ENCODE measurements at places on chromosomes 5 and 9. TPM values are rescaled to one million over a fixed set of nuclear protein-coding genes. Genes with fewer than 3 reads are reported as not detected.

The CDC20B gene
- not detected for polyA plus RNA-seq

The ABLIM3 gene
- polyA plus RNA-seq: 23.8 TPM

The ADAMTS2 gene
- 0.83 TPM for polyA plus RNA-seq

The CCNI2 gene
- polyA plus RNA-seq: not detected

The PCDHA9 gene
- polyA plus RNA-seq: 0.01 TPM

The GRM6 gene
- not detected for polyA plus RNA-seq

The LCN15 gene
- 0.14 TPM for polyA plus RNA-seq

The TNFSF15 gene
- polyA plus RNA-seq: 0.03 TPM

The ENTPD2 gene
- 0.29 TPM for polyA plus RNA-seq

The SLC22A5 gene
- 93.7 TPM for polyA plus RNA-seq

The IFNA21 gene
- not detected for polyA plus RNA-seq

The MYO10 gene
- 10.9 TPM for polyA plus RNA-seq

The CCL28 gene
- 0.07 TPM for polyA plus RNA-seq

The PIP5KL1 gene
- not detected for polyA plus RNA-seq

The LCN2 gene
- polyA plus RNA-seq: 0.69 TPM

The CSF1R gene
- 1.6 TPM for polyA plus RNA-seq

The ZFP2 gene
- polyA plus RNA-seq: 1.5 TPM

The OR1Q1 gene
- polyA plus RNA-seq: not detected

The RAD17 gene
- polyA plus RNA-seq: 6.8 TPM

The PLK2 gene
- 5.4 TPM for polyA plus RNA-seq

The HTR4 gene
- 0.01 TPM for polyA plus RNA-seq

The TRIM23 gene
- 21.5 TPM for polyA plus RNA-seq

The TLR4 gene
- 1.5 TPM for polyA plus RNA-seq

The PCDHB9 gene
- polyA plus RNA-seq: 0.09 TPM

The MTAP gene
- polyA plus RNA-seq: 8.6 TPM

The GNAQ gene
- polyA plus RNA-seq: 26.3 TPM

The NDST1 gene
- polyA plus RNA-seq: 11.0 TPM

The ARSI gene
- not detected for polyA plus RNA-seq

The SEMA6A gene
- 1.5 TPM for polyA plus RNA-seq

The WDR31 gene
- 2.7 TPM for polyA plus RNA-seq

The BTNL9 gene
- polyA plus RNA-seq: 20.0 TPM

Measured in psoas muscle (tissue), 8 donors.